ENCODE measurements at places on chromosomes 4 and X.

DNA sequence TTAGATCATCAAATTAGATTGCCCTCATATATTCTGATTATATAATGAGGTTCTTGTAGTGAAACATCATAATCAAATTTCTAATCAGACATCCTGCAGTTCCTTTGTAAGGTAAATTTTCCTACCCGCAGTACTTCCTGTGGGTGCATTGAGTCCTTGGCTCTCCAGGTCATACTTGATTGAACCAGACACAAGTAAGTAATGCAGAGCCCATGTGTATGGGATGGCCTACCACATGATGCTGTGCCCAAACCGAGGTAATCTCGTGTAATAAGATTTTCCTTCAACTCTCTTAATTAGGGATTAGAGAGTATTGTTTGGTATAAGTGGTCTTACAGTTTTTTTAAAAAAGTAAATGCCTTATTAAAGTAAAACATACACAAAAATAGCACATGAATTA lies 1841.8 kb downstream of the PCDH7 start:
- DNase-seq: no peak

DNA sequence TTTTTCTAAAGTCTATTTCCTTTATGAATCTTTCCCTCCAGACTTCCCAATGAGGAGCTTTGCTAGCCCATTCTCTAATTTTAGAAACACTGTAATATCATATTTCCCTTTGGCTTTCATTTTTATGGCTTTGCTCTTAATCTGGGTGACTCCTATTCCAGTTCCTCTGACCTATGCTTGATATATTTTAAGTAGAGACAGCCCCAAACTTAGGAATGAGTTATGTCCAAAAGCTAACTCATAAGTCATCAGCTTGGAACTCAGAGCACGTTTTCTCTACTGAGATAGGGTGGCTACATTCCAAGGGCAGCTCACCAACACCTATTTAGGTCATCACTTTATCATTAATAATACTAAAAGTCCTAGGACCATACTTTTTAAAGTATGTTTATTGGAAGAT lies 77.8 kb downstream of the OR13H1 start:
- no peak for DNase-seq

DNA sequence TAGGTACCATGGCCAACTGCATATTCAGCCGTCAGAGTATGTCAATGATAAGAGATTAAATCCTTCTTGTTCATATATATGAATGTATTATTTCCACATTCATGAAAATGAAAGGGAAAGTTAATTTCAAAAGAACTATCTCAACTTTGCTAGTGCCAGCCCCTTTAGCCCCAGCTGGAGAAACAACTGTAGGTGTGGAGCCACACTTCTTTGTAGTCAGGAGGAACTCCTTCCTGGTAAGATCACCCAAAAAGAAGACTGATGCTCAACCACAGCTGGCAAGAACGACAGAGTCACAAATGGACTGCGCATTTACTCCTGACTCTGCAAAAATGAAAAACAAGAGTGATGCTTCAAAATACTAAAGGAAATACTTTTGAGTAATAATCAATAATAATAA lies 136.3 kb downstream of the RASL11B start:
- DNase-seq: no peak

DNA sequence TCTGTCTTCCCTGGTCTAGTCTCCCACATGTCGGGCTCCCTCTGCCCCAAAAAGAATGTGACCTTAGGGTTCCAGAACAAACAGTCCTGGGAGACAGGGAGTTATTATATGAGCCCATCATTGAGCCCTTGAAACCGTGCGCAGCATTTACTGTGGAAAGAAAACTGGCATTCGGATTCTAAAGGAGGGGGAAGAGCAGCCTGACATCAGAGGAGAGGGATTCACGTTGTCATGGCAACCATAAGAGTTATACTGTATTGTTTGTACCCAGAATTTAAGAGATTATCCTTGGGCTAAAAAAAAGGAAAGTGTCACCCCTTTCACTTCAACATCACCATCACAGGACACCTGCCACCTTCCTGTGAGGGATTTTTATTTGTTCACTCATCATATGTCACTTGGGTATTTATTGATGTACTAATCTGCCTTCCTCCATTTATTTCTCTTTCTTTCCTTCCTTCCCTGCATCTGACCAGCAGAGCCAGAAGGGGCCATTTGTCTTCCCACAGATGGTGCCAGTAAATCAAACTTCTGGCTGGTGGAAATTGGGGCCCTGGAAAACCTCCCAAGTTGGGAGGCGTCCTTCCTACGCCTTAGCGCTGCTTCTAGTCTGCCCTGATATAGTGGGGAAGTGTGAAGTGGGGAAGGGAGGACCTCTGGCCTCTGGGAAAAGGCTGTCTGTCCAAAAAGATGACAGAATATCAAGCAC lies 64.9 kb upstream of the FRMPD3 start:
- no peak for DNase-seq

GRCh38 chrX:125319646-125320521 lies at the start of gene TEX13C:
Gene TEX13C, plus strand, starts transcription at chrX:125319871. Its CDS starts 249 bp downstream, at chrX:125320120.
- DNase-seq: no peak

DNA sequence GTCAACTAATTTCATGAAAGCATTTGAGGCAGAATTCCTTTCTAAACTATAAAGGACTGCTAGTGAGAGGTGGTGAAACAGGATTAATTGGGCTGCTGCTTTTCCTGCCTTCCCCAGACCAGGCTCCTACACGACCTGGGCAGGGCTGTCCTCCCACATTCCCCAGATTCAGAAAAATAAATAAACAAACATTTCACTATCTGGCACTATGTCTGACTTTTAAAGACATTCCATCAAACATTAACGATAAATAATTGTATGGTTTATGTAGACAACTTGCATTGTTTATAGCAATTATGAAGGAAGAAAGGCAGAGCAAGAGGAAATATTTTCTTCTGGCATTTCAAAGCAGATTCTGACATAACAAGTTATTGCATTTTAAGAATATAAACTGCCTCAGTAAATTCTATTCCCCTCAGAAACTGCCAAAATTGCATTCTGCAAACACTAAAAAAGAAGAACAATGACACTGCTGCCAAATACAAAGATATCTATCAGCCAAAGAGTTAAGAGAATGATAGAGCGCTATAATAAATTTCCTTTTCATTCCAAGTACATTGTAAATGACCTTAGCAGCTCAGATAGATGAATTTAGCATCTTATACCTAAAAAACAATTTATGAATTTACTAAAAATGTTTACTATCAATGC lies 214.7 kb upstream of the INTU start:
- no peak for DNase-seq

DNA sequence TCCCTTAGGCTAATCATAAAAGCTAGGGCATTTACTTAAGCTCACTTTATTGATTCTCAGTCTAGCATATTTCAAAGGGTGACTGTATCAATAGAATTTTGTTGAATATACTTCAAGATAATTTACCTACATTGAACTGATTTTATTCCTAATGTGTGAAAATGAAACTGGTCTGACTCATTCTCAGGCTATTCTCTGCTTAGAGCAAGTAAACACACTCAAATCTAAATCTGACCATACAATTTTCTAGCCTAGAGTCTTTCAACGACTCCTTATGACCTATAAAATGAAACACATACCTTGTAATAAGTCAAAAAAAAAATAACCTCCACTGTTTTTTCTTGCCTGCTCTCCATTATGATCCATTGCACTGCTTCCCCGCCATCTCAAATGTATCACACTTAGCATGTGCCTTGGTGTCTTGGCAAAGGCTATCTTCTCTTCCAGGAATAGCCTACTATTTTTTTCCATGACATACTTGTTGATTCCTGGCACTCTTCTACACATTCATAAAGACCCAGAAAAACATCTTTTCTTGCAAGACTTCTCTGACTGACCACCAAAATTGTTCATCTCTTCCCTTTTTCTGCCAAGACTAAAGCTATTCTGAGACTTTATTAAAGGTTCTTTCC lies 965.1 kb upstream of the HS3ST1 start:
- DNase-seq: no peak

DNA sequence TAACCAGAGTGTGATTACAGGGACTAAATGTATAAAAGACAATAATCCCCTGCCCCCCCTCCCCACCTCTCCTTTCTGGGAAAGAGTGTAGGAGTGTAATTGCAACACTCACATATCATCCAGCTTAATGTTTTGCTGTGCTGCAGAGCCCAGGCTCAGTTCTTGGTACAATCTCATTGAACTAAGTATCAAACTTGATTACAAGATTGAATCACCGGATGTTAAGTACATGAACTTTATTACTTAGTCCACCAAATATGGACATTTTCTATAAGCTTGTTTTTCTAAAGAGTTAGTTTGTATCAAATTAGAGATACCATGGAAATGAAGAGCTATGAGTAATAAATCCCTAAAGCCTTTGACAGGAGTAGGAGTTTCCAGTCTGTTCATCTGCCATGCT lies 559.1 kb downstream of the ZNF674 start:
- DNase-seq: no peak

- no peak for DNase-seq
Measured at GRCh38 chr4:143286701-143287571, 49.7 kb upstream of the GAB1 start.

GRCh38 chrX:108307132-108308085 lies 130.8 kb downstream of the COL4A6 start:
- DNase-seq: no peak

DNA sequence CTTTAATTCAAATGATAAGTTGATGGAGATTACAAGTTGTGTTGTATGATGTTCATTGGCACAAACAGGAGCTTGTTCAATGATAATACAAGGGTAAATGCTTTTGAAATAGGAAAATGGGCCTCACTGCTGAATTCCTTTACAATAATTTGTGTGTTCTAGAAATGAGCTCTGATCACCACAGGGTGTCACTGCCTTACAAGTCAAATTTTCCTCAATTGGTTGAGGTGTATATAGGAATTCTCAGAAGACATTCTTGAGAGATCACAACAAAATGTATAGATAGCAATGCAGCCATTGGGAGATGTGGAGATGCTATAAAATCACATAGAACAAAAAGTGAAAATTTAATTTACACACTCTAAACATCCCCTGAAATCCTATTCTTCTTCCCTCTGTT lies 49.6 kb downstream of the KLF8 start:
- DNase-seq: no peak

DNA sequence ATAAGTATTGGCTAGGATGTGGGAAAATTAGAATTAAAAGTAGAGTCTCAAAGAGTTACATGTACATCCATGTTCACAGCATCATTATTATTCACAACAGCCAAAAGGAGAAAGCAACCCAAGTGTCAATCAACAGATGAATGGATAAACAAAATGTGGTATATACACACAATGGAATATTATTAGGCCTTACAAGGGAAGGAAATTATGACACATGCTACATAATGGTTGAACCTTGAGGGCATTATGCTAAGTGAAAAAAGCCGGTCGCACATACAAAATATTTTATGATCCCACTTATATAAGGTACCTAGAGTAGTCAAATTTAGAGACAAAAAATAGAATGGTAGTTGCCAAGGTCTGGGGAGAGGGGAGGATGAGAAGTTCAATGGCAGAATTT lies 80.1 kb downstream of the HUWE1 start:
- DNase-seq: no peak

GRCh38 chrX:66030505-66031317 lies 9.2 kb downstream of the VSIG4 start:
- no peak for DNase-seq

DNA sequence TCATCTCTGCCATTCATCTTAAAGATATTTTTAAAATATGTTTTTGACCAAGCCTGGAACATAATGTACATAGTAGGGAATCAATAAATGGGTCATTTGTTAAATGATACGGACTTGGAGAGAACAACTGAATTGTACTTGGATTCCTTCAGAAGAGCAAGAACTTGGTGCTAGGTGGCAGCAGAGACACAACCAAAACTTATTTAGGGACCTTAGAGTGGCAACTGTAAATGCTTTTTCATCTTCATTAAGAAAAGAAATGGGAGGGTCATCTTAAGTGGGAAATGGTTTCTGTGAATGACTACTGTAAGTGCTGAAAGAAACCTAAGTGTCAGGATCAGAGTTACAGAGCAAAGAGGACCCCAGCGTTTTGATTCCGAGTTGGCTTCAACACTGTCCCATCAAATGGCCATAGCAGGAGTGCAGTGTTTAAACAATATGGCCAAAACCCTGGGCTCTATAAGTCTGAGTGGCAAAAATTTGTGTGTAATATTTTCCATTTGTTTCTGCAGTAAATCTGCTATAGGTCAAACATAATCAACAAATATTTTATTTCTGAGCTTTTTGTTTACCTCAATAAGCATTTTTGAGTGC lies 213.6 kb downstream of the PALLD start:
- DNase-seq: no peak

DNA sequence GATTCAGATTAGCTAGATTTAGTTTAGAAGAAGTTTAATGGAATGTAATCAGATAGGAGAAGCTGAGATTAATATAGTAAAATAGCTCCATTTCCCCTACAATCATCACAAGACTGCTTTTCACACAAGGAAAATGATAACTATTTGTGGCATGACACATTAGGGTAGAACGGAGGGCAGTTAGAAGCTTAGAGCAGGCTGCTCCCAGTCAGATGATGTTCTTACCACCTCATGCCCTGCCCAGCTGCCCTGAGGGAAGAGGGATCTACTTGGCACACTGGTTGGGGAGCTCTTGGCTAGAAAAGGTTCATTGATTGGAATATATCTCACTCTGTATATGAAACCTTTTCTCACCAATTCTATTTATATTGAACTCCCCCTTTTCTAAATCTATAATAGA lies 180.7 kb upstream of the IL15 start:
- DNase-seq: no peak

DNA sequence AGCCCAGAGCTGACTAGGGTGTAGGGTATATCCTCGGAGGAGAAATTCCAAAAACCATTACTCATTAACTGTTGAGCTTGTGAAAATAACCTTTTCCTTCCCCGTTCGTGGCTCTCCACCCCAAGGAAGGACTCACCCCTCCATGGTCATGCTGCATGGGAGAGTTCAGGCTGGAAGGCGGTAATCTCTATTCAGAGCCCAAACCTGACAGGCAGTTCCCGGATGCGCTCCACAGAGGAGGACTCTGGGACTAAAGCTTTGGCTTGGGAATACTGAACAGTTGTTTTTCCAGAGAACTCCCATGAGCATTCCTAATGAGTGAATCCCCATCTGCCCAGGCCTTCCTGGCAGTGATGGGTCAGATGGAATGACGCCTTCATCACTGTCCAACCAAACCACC lies 125.4 kb downstream of the BCOR start:
- no peak for DNase-seq

GRCh38 chr4:8117278-8117682 lies 41.3 kb downstream of the ABLIM2 start:
- DNase-seq: peak; percentile 49

- DNase-seq: no peak
Measured at GRCh38 chr4:134634301-134634700, 432.7 kb upstream of the PABPC4L start.

GRCh38 chr4:120816296-120816965 lies 106.1 kb downstream of the PRDM5 start:
- no peak for DNase-seq
